HAP-1 (cell line): ENCODE measurements at places on chromosomes 2 and 18.
A peak's percentile ranks its signal among the peaks of the same experiment; 100 is the strongest.

DNA sequence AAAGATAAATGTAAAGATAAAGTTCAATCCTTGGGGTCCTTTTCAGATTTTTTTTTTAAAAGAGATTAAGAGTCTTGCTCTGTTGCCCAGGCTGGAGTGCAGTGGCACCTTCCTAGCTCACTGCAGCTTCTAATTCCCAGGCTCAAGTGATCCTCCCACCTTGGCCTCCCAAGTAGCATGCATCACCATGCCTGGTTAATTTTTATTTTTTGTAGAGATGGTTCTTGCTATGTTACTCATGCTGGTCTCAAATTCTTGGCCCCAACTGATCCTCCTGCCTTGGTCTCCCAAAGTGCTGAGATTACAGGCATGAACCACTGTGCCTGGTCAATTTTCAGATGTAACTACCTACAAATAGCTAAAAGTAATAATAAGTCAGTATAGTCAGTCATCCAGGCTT lies 21.1 kb downstream of the NFE2L2 start:
- DNase-seq = no peak

- DNase-seq = peak; percentile 88
Measured at GRCh38 chr18:49561289-49562193, at the start of gene LIPG. Gene LIPG, plus strand, starts transcription at chr18:49562057. Its CDS starts 252 bp downstream, at chr18:49562309.

DNA sequence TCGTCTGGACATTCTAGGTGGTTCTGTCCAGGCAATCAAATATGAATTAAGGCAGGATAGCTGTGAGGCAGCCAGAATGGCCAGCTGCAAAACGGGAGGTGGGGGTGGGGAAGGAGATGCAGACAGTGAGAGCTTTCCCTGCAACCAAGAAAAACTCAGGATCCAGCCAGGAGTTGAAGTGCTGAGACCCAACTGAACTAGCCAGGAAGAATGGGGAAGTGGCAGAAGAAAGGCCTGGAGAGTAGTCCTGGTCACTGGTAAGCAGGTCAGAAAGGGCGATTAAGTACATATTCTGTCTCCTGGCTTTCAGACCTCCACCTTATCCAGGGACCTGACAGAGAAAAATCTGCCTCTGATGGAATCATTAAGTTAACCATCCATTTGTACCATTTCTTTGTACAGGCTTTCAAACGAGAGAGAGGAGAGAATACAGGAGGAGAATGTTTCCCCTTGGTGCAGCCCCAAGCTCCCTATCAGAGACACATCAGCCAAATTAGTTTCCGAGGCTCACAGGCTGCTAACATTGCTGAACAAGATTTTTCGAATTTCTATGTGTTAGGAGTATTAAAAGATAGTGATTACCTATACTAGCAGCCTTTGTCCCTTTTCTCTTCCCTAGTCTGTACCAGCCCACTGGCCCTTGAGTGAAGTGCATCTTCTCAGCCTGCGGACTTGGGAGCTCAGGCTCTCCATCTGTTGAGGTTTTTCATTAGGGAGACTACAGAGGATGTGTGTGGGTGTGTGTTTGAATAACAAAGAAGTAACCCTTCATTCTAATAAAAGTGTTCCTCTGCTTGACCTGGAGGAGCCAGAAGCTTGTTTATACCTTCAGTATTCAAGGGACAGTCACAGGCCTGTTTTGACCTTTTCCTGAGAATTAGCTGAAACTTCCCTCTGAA lies 12.5 kb upstream of the HOXD1 start:
- DNase-seq = no peak

DNA sequence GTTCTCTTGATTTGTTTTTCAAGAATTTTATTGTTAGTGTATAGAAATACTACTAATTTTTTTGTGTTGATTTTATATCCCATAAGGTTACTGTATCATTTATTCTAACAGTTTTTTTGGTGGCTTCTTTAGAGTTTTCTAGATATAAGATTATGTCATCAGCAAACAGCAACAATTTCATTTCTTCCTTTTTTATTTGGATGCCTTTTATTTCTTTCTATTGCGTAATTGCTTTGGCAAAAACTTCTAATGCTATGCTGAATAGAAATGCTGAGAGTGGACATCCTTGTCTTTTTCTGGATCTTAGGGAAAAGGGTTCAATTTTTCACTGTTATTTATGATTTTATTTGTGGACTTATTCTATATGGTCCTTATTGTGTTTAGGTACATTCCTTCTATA lies 298.8 kb downstream of the RPRM start:
- no peak for DNase-seq

DNA sequence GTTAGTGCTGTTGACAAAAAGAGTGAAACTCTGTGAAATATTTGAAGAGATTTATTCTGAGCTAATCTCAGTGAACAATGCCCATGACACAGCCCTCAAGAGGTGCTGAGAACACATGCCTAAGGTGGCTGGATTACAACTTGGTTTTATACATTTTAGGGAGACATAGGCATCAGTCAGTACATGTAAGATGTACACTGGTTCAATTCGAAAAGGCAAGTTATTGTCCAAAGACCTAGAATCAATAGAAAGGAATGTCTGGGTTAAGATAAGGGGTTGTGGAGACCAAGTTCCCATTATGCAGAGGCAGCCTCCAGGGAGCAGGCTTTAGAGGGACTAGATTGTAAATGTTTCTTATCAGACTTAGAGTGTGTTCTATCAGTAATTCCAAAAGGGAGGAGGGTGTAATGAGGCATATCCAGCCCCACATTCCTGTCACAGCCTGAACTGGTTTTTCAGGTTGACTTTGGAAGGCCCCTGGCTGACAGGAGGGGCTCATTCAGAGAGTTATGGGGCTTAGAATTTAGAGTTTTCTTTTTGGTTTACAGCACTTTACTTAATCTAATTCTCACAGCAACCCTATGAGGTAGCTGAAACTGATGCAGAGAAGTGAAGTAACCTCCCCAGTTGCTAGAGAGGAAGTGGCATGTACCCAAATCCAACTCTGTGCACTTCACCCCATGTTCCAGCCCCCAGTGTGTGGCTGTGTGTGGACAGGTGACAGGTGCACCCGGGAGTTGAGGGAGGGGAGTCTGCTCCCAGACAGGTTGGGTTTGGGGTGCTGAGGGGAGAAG lies 28.3 kb upstream of the ASAP2 start:
- no peak for DNase-seq

GRCh38 chr2:25651066-25651465 lies 22.3 kb downstream of the DTNB start:
- no peak for DNase-seq

- no peak for DNase-seq
Measured at GRCh38 chr2:170034596-170034995, 143.4 kb upstream of the MYO3B start.

- no peak for DNase-seq
Measured at GRCh38 chr2:233800208-233800607, 22.1 kb downstream of the MROH2A start.

- DNase-seq = no peak
Measured at GRCh38 chr18:48613589-48614404, 75.0 kb downstream of the CTIF start.

DNA sequence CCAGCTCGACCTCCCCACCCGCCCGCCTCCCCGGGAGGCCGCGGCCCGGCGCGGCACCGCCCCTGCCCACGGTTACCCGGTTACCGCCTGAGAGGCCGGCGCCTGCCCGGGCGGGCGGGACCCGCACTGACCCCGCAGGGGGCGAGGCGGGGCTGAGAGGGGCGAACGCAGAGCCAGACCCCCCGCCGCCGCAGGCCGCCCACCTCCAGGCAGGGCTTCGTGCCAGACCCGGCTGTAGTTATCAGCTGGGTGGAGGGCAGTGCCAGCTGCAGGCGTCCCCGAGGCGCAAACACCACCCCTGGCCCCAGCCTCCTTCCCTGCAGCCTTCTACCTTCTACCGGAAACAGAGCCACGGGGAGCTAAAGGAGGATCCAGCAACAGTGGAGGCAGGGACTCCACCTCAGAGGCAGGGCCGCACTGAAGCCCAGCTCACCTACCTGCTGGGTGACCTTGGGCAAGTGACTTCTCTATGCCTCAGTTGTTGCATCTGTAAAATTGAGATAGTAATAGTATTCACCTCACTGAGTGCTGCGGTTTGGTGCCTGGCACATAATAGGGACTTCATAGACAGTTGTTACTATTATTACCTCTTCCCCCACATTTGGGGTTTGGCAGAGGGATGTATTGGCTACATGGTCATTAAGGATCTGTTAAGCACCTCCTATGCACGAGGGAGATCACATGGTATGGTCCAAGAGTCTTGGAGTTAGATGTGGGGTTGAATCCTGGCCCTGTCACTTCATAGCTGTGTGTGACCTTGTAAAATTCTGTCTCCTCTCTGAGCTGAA lies 231.6 kb upstream of the SMAD2 start:
- DNase-seq = no peak

DNA sequence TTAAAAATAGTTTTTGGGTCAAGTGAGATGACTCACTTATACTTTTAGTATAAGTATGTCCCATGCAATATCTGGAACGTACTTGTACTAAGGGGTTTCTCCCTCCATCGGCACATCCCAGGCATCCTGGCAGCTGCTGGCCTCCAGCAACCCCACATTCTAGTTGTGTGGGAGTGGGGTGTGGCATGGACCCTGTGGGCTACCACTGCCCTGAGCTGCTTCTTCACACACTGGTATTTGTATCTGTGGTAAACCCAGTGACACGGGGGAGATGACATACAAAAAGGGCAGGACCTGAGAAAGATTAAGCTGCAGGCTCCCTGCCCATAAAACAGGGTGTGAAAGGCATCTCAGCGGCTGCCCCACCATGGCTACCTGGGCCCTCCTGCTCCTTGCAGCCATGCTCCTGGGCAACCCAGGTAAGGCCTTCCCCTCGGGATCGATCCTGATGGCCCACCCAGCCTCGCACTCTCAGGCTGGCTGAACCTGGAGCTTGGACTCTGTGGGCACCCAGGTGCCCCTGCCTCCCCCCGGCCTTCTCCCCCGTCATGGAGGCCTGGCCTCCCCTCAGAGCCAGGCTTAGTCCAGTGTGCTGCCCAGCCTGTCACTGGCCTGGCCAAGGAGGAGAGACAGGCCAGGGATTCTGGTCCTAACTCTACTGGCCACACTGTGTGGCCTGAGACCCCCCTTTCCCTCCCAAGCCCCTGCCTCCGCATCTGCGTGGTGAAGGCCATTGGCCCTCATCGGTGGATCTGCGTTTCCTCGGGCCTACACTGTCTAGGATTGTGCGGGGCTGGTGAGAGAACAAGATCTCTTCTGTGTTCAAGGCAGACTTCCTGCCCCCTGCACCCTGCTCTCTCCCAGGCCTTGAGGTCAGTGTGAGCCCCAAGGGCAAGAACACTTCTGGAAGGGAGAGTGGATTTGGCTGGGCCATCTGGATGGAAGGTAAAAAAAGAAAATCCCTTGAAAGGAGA lies at the start of gene GNLY:
TSS of gene GNLY (plus strand) at position 307 of the 974 bp plus-strand sequence. CDS start at position 368, 61 bp downstream.
- DNase-seq = no peak

DNA sequence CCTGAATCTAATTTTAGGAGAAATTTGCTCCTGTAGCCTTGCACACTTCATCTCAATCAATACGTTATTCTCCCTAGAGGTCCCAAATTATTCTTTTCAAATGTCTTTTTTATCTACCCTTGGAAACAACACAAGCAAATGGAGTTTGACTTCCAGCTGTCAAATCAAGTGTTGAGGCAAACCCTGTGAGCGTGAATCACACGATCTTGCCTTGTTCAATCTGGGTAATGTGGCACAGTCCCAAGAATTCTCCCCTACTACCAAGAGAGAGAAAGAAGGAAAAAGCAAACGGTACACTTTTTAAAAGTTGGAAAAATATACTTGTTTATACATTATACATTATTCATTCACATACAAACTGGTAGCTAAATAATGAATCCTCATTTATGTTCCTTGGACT lies 2035.3 kb upstream of the CELF4 start:
- DNase-seq = no peak

GRCh38 chr2:38074764-38075506 lies 1.0 kb downstream of the CYP1B1 start:
- DNase-seq = no peak

DNA sequence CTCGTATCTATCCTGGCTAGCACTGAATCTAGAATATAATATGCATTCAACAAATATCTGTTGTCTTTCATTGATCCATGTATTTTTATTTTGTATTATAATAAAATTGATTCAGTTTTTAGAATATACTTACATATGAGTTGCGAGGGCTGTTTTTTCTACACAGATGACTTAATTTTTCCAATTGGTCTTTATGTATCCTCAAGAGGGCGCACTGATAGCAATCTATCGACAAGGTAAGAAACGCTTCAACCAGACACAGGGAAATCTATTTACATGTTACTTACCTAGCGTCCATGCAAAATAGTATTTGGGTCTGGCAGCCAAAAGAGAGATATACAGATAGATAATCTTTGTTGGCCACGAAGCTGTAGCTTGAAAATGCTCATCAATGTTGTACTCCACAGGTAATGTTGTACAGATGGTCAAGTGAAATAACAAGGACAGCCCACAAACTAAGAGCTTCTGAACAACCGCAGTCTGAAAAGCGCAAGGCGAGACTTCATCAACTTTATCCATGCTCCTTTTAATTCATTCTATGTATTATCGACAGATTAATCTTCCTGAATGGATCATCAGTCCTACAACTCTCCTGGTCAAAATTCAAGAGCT lies 35.5 kb upstream of the KIDINS220 start:
- DNase-seq = no peak

- no peak for DNase-seq
Measured at GRCh38 chr2:120358734-120359465, 13.0 kb downstream of the INHBB start.

GRCh38 chr2:241063093-241063551 lies 39.0 kb downstream of the MTERF4 start:
- DNase-seq = no peak

DNA sequence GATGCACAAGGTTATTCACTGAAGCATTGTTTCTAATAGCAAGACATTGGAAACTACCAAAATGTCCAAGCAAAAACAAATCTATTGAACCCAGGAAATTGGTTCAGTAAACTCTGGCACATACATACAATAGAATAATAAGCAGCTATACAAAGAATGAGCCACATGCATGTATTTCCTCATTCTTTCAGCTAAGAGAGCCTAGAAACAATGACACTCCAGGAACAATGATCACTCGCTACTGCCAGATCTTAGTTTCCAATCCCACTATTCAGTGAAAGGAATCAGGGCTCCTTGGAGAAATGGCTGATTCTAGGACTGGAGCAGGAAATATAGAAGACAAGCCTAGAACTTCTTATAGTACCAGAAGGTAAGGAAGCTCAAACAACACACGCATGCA lies 221.9 kb upstream of the AGAP1 start:
- no peak for DNase-seq

DNA sequence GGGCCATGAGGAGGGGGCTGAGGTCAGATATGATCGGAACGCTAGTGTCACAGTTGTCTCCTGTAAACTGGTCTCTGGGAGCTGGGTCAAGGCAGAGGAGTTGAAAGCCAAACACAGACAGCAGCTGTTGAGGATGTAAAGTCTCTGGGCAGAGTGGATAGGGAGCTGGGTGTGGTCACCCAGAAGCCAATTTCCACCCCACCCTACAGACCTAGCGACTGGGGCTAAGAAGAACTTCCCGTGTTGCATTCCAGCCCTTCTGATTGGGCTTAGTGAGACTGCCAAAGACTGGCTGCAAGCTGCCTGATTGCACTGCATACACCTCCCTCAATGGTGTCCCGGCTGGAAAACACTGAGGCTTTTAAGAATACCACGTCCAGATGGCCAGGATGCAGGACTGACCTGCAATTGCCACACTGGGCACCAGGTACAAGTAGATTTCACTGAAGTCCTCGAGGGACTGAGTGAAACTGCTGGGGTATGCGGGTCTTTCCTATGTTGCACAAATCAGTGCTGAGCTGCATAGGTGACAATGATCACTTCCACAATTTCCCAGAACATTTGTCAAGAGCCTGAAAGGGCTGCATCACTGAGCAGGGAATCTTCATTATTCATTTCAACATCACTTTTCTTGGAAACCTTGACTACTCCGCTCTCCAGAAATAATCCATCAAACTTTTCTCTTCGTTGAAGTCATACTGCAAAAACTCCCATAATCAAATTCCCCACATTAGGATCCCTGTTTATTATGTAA lies 43.1 kb upstream of the EML4 start:
- no peak for DNase-seq

- no peak for DNase-seq
Measured at GRCh38 chr2:33205693-33206434, 259.1 kb downstream of the LTBP1 start.
